CD4-positive, alpha-beta memory T cell (primary cell): ENCODE measurements at places on chromosomes 3 and 15. TPM values are rescaled to one million over a fixed set of nuclear protein-coding genes. Genes with fewer than 3 reads are reported as not detected.

DNA sequence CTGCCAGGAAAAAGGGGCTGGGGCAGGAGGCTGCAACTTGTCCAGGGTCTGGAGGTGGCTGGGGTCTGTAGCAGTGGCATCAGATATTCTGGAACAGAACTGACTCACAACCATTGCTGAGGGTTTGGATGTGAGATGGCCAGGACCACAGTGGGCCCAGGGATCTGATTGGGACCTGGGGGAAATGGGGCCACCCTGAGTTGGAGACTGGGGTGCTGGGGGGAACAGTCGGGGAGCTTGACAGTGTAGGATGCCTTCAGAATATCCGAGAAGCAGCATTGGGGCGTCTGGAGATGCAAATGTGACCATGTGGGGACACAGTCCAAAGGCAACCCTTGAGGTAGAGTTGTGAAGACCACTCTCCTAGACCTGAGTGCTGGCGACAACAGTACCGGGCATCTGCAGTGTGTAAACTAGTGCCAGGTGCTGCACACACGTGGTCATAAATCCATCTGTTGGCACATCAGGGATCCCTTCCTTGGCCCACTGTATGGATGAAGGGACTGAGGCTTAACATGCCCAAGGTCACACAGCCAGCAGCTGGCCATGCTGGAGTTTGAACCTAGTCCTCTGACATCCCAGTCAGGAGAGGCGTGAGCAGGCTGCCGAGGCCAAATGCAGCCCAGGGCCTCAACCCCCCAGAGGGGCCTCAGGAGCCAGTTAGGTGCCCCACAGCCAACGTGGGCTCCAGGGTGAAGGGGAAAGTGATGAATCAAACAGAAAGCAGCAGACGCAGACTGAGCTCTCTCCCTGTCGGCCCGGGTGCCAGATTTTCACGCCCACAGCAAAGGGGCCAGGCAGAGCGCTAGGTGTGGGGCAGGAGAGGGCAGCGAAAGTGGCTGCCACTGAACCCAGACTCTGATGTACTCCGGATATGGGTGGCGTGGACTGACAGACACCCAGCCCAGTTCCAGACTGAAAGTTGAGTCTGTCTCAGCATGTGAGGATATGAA is 18.8 kb downstream of the HEMK1 start:
- DNase-seq: no peak

DNA sequence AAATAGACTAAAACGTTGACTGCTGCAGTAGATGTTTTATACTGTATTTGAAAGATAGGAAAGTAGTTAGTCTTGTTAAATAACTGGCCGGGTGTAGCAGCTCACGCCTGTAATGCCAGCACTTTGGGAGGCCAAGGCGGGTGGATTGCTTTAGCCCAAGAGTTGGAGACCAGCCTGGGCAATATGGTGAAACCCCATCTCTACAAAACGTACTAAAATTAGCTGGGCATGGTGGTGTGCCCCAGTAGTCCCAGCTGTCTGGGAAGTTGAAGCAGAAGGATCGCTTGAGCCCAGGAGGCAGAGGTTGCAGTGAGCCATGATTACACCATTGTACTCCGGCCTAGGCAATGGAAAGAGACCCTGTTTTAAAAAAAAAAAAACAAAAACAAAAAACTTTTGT is 60.5 kb upstream of the ULK4 start:
- DNase-seq: no peak

GRCh38 chr3:61684386-61684785 is 123.0 kb downstream of the PTPRG start:
- no peak for DNase-seq

- no peak for DNase-seq
These were observed 17.1 kb downstream of the ARHGAP31 start for GRCh38 chr3:119311081-119311925.

DNA sequence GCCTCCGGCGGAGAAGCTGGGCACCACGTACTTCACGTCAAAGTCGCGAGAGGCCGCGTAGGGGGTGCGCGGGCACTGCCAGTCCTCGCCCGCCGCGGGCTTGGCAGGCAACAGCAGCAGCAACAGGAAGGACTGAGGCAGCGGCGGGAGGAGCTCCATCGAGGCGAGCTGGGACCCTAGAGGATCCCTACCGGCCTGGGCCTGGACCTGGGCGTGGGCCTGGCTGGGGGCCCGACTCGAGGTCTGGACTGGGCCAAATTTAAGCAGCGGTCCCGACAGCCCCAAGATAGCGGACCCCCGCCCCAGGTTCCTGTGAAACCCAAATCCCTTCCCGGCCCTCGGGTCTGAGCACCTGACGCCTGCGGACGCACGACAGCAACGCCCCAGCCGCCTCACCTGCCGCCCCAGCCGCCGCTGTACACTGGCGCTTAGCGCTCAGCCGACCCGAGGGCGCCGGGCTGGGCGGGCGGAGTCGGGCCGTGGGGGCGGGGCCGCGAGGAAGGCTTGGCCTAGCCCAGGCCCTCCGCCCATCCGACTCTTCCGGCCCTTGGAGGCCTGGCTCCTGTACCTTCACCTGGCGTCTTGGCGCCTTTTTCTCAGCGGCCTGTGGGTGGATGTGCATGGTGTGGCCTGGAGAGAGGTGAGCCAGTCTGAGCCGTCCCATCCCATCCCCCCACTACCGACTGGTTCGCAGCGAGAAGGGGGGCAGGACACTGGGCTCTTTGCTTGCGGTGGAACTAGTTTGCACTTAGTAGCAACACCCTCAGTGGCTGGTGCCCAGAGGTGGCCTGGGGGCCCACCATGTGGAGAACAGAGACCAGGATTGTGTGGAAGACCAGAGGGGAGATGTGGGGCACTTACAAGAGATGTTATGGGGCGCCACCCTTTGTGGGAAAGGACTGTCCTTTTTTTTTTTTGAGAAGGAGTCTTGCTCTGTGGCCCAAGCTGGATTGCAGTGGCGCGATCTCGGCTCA is at the start of gene MST1R:
Gene MST1R, minus strand, starts transcription at position 423 of the 974 bp plus-strand sequence. Its CDS starts 264 bp downstream, at position 159.
- DNase-seq: peak; percentile 83

- DNase-seq: no peak
These were observed 57.3 kb upstream of the ROPN1 start for GRCh38 chr3:124048967-124049798.

Gene MAP2K5
- total RNA-seq: 27.8 TPM

Gene ASB14
- total RNA-seq: not detected
